Astrocyte of the hippocampus (primary cell): ENCODE measurements at places on chromosomes 16 and 17.

DNA sequence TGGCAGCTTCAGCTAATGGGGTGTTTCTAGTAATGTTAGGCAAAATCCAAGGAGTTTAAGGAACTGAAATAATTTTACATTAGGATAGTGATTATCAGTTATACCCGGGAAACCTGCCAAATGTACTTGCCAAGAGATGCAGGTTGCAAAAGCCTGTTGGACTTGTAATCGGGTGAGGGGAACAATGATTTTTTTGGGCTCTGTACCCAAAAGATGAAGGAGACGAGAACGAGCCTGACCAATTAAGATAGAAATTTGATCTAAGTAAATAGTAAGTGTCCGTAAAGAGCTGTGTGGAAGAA is 56.3 kb upstream of the ARL4D start:
- no peak for DNase-seq

DNA sequence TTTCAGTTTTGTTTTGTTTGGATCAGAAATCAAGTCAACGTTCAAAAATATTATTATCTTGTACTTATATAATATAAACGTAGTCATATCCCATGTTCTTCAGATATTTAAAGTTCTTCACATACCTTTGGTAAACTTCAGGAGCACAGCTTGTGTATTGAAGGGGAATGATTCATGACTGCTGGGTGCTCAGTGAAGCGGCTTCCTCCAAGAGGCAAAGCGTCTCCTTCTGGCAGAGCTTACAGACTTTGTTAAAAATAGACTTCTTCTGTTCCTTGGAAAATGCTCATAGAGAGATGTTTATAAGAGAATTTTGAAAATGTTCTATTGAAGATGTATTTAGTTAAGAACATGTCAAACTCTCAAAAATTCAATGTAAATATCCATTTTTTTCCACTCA is 155.6 kb upstream of the CNTNAP4 start:
- no peak for DNase-seq

DNA sequence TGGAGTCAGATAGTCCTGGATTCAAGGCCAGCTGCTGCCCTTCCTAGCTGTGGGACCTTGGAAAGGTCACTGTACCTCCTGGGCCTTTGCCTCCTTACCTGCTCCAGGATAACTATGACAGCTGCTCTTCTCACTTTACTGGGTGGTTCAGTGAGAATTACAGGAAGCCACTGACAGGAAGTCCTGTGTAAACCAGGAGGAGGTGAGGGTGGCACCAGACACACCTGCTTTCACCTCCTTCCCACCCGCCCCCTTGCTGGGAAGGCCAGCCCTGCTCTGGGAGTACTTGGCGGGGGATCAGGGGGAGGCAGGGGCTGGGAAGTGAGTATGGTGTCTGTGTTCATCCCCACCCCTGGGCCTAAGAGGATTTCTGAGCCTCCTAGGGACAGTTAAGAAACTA is 42.6 kb downstream of the CPNE2 start:
- DNase-seq, result no peak

GRCh38 chr17:78019367-78019975 is 61.0 kb downstream of the TNRC6C start:
- peak; percentile 48 for DNase-seq

DNA sequence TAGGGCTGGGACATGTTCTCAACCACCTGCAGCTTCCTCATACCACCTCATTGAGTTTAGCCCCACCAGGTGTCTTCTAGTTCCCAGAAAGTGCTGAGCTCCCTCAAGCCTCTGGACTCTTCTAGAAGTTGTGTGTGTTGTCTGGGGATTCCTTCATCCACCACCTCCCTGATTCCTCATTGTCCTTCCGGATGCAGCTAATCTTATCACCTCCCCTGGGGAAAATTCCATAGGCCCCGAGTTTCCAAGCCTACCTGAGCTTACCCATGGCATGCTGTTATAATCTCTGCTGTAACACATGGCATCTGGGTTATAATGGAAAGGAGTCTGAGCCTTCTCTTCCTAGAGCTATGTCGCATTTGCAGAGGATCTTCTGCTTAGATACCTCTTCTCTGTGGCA is 243.5 kb upstream of the SDK2 start:
- DNase-seq, result no peak

DNA sequence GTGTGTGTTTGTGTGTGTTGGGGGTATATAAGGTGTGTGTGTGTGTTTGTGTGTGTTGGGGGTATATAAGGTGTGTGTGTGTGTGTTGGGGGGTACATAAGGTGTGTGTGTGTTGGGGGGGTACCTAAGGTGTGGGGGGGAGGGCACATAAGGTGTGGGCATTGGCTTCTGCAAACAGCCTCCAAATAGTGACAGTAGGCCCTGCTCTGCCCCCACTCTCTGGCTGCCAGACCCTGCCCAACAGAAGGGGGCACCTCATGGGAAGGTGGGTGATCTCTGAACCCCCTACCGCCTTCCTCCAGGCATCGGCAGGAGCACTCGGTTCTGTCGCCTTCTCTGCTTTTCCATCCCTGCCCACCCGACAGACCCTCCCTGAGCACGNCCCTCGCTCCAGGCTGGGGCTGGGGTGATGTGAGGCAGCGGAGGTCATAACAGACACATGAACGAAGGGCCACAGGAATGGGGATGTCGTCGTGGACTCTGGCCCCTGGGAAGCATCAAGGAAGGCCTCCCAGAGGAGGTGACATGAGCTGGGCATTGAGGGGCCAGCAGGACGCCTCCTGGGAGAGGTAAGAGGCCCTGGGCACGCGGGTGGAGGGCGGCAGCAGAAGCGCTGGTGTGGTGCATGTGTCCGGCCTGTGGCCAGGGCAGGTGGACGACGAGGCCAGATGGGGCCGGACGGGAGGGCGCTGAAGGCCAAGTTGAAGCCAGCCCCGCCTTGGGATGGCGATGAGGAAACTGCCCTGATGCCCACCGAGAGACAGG is 136.6 kb upstream of the RPH3AL start:
- DNase-seq, result peak; percentile 55

DNA sequence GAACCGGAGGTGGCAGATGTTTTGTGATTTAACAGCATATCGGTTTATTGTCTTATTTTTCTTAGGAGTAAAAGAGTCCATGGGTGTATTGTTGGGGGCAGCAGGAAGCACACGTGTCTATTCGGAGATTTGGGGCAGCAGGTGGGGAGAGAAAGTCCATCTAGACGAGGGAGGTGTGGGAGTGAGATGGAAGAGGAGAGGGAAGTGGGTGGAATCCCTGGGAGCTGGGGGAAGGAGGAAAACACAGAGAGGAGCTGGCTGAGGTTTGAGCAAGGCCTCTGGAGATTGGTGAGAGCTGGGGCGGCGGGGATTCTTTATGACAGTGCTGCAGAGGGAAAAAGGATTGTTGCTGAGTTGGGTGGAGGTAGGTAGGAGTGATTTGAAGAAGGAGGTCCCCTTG is 72.1 kb downstream of the PRKCB start:
- no peak for DNase-seq

DNA sequence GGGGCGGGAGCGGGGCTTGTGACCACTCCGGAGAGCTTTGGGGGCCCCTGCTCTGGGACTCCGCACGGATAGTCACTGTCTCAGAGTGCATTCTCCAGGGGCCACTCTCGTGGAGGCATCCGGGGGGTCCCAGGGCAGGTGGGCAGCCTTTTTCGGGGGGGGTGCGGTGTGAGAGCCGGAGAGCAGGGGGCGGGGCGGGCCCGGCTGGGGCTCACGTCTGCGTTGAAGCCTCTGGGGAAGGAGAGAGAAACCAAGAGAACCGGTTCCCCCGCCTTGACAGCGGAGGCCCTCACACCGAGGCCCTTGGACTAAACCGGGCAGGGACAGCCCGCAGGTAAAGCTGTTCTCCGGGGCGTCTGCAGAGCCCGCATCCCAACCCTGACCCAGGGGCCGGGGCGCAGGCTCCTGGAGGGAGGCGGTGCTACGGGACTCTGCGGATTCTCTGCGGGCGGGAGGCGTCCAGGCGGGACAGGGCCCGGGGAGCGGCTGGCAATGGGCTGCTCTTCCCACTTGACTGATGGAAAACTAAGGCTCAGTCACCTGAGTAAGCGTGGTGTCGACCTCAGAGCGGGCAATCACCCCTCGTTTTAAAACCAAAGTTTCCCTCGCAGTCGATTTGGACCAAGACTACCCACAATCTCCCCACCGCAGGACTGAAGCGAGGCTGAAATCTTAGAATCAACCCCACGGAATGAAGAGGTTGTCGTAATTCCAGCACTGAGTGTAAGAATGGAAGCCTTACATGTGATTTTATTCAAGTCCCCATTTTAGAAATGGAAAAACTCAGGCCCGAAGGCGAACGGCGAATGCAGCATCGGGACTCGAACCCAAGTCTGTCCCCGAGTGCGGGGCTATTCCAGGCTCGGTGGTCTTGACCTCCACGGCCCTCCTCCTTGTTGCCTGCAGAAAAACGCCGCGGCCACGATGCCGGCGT is 49.6 kb upstream of the AMZ2 start:
- no peak for DNase-seq

DNA sequence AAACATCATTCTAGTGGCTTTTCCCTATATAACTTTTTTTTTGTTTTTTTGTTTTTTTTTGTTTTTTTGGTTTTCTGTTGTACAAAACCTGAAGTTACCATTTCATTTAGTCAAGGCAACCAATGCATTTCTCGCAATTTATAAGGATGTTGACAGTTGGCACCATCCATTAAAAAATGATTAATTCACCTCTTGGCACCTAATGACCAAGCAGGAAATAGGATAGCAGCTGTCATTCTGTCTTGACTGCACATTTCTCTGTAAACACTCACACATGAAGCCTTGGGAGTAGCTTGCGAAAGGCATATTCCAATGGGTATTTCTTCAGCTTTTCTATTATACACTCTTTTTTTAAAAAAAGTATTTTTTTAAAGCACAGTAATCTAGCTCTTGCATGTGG is 77.5 kb downstream of the SYCE1L start:
- DNase-seq, result no peak

GRCh38 chr16:67169642-67170167 is 633 bp upstream of the NOL3 start:
- peak; percentile 55 for DNase-seq

DNA sequence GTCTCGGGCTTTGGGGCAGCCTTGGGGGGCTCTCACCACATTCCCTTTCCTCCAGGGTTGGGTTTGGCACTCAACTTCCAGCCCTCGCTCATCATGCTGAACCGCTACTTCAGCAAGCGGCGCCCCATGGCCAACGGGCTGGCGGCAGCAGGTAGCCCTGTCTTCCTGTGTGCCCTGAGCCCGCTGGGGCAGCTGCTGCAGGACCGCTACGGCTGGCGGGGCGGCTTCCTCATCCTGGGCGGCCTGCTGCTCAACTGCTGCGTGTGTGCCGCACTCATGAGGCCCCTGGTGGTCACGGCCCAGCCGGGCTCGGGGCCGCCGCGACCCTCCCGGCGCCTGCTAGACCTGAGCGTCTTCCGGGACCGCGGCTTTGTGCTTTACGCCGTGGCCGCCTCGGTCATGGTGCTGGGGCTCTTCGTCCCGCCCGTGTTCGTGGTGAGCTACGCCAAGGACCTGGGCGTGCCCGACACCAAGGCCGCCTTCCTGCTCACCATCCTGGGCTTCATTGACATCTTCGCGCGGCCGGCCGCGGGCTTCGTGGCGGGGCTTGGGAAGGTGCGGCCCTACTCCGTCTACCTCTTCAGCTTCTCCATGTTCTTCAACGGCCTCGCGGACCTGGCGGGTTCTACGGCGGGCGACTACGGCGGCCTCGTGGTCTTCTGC is 8.4 kb downstream of the SLC16A3 start:
- no peak for DNase-seq

DNA sequence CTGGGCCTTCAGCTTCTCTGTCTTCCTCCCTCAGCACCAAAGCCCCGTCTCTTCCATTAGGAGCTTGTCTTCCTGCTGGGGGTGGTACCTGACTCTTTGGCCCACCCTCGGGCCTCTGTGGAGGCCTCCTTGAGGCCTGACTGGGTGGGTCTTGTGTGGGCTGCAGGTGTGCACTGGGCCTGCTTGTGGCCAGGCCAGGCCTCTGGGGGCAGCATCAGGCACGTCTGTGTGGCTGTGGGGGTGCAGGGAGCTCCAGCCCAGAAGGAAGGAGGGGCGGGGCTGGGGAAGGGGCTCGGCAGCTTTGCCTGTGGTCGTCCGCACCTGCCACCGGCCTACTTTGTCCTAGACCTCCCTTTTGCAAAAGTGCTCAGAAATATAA is 7.0 kb downstream of the PIGQ start:
- no peak for DNase-seq

GRCh38 chr17:63601439-63602371 is 1.0 kb downstream of the TACO1 start:
- DNase-seq, result peak; percentile 34

DNA sequence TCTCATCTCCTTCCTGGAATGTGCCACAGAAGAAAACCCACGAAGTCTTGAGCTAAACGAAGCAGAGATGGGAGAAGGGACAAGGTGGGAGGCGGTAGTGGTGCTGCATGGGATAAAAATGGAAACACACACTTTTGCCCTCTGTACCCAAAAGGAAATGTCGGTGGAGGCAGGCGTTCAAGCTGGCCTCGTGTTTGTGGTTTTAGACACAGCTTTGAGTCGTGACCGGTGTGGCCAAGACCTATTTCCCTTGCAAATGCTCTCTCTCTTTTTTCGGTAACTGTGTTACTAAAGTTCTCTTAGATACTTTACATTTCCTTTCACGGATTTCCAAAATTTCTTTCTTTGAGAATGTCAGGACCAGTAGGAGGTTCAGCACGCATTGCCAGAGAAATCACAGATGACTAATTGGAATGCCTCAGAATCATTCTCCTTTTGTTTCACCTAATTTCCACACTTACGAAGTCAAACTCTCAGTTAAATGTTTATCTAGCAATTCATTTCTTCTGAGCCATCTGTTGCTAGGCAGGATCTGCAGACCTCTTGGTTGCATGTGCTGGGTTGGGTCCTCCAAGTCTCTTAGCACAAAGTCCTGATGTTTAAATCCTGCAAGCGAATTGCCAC is 412.3 kb downstream of the MAF start:
- DNase-seq, result no peak

DNA sequence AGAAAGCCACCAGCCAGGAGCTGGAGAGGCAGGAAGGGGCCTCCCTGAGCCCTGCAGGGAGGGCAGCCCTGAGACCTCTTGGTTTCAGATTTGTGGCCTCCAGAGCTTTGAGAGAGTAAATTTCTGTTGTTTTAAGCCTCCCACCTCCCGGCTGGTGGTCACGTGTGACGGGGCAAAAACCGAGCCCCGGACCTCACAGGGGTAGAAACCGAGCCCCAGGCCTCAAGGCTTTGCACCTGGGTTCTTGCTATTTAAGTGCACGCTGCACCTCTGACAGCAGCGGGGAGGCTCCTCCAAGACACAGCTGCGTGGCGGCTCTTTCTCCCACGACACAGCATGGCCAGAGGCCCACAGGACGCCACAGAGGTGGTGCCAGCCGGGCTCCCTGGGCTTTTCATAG is 17.4 kb upstream of the ZC3H18 start:
- no peak for DNase-seq

GRCh38 chr17:47934856-47935255 is 6.5 kb upstream of the PNPO start:
- DNase-seq, result peak; percentile 6

DNA sequence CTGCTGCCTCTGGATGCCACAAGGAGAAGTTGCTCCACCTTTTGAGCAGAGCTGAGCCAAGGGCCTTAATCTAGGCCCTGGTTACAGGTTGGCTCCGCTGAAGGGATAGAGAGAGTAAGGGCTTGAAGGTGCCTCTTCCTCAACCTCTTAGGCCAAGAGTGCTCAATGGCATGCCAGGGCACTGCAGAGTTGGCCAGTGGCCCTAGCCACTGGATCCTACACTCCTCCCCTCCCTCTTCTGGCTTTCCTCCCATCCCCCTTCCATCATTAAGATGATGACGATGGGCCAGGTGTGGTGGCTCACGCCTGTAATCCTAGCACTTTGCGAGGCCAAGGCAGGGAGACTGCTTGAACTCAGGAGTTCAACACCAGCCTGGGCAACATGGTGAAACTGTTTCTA is 50.5 kb downstream of the MYO18A start:
- no peak for DNase-seq
